ENCODE measurements at places on chromosomes 12 and 14.

DNA sequence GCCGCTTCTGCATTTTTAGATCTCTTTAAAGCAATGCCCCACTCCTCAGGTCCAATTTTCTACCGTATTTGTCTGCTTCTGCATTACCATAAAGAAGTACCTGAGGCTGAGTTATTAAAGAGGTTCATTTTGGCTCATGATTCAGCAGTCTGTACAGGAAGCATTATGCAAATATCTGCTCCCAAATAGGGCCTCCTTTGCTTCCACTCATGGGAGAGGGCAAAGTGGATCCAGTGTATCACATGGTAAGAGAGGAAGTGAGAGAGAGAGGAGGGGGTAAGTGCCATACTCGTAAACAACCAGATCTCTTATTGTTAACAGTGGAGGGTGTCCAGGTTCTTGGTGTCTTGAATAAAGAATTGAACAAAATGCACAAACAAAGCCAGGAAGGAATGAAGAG is 316.1 kb upstream of the SEL1L start:
- no peak for DNase-seq

DNA sequence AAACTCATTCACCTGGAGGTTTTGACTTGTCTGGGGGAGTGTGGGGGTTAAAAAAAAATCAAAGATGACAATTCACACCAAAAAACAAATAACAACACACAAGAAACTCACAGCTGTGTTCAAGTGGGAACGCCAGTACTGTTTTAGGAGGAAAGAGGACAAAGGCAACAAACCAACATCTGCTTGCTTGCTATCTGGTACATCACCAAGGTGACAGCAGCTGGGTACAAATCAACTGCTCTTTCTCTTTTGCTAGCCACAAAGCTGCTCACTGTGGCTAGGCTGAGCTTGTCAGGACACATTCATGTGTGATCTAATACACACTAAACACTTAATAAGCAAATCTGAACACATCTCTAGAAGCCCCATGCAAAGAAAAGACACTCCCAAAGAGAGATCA is 128.0 kb upstream of the RAP1B start:
- no peak for DNase-seq

DNA sequence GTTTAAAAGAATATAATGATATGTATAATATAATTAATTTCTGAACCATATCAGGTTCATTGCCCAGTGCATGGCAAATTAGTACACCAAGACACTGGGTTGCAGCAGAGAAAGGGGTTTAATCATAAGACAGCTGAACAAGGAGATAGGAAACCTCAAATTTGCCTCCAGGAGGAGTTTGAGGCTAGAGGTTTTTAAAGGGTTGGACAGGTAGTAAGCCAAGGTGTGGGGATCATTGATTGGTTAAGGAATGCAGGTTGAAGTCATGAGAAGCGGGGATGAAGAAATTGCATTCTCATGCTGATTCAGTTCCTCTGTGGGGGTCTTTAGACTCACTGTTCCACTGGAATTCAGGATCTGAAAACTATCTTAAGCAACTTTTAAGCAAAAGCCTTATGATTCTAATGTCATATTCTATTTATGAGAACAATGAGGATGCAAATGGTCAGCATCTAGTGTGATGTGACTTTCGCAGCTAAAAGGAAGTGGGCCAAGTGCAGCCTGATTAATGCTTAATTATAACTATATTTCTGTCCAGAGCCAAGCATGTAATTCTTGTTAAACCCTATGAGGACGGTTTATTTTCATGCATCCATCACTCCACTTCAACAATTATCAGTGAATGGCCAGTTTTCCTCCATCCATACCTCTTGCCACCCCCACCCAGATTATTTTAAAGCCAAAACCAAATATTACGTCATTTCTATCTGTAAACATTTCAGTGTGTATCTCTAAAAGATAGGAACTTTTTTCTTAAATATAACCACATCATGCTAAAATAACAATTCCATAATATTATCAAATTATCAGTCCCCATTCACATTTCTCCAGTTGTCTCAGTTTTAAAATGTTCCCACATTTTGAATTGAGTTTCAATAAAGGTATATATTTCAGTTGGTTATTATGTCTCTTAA is 14.9 kb downstream of the RNF212B start:
- no peak for DNase-seq

GRCh38 chr12:110561471-110562201 is 21.5 kb downstream of the PPTC7 start:
- no peak for DNase-seq

DNA sequence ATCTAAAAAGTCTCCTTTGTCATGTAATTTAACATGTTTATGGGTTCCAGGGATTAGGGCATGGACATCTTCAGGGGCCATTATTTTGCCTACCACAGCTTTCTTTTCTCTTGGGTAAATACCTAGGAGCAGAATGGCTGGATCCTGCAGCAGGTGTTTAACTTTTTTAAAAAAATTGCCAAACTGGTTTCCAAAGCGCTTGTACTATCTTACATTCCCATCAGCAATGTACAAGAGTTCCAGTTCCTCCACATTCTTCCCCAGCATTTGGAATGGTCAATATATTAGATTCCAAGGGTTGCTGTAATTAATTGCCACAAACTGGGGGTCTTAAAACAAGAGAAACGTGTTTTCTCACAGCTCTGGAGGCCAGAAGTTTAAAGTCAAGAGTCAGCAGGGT is 27.7 kb upstream of the MYL2 start:
- no peak for DNase-seq

DNA sequence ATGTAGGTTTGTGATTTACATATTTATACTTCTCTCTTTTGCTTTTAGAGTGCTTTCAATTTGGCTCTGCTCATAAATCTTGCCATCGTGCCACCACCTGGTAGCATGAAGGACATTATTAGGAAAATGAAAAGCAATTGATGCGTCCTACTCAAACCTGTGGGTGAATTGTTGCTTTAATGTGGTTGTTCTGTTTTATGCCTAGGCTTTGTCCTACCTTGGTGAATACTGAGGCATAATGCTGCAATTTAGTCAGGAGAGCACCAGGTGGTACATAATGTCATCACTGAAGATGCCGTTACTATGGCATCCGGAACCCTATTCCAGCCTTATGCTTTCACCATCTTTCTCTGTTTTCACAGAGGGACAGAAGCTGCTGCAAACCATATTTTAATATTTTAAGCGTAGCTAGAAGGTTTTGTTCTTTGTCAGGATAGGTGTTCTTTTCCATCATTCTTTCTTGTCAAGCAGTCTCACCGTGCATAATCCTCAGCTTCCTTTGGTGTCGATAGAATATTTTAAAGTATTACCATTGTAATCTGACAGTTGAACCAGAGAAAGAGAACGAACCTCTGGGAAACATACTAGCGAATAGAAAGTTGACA is 68.5 kb upstream of the PKP2 start:
- no peak for DNase-seq

- DNase-seq = no peak
These were observed 32.6 kb downstream of the ACTN1 start for GRCh38 chr14:68946489-68946822.

GRCh38 chr14:104770851-104771272 is 17.9 kb downstream of the SIVA1 start:
- DNase-seq = no peak

- DNase-seq = no peak
These were observed 6.5 kb upstream of the BCAT1 start for GRCh38 chr12:24955389-24955788.

DNA sequence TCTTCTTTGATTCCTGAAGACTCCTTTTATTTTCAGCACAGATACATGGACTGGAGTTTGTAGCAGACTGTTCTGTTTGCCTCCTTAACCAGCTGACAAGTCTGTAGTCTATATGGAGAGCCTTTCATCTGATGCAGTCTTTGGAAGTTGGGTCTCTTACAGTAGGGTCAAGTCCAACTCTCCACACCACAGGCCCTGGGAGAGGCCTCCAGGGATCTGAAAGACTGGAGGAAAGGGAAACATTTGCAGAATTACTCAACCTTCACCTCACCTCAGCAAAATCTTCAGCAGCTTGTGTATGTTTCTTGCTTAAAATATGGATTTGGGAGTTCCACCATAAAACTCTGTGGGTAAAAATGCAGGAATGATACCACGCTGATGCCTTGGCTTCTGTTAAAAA is 188.4 kb downstream of the MSRB3 start:
- DNase-seq = no peak

DNA sequence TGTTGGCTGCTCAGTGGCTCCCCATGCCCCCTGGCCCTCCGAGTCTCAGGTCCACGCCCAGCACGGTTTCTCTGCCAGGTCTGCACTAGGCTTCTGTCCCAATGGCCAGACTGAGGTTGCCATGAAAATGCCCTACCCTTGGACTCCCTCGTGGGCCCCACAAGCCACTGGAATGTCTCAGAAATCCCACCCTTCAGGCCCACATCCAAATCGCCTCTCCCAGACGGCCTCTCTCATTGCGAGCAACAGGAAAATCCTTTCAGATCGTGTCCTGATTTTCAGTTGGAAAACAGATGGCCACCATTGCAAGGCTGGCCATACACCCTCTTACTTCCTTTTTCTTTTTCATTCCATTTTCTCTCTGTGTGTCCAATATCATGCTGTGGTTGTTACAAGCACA is 77.3 kb downstream of the IRF2BPL start:
- no peak for DNase-seq

DNA sequence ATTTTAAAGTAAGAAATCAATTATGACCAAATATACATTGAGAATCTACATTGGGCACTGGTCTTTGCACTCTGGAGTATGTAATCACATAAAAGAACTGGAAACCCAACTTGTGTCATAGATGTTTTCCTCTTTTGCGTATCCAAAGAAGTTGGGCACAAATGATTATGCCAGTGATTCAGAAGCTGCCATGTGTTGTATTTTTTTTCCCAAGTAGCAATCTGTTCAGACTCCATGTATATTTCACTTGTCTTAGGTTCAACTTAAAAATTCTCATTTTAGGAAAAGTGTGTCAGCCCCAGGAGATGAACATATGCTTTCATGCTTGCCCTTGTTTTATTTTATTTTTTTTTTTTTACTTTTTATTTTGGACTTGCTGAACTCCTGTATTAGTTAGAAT is 441.5 kb downstream of the PDZRN4 start:
- DNase-seq = no peak

- DNase-seq = no peak
These were observed 131.6 kb downstream of the SAMD4A start for GRCh38 chr14:54698501-54698900.

DNA sequence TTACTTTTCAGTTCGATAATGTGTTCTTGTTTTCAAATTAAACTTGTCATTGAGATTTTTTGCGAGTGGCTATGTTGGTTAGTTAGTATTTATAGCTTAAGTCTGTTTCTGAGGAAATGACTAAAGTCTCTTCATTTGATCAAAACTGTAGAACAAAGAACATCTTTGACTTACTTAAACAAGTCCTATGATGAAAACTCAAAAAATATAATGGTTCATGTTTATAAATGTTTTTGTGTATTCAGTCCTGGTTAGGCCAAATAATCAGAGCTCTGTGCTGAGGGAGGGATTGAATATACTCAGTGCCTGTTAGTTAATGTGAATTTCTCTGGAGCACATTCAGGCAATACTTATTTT is 51.7 kb downstream of the PPFIBP1 start:
- no peak for DNase-seq
